ENCODE measurements at places on chromosomes 6 and 20. TPM values are rescaled to one million over a fixed set of nuclear protein-coding genes. Genes with fewer than 3 reads are reported as not detected.

DNA sequence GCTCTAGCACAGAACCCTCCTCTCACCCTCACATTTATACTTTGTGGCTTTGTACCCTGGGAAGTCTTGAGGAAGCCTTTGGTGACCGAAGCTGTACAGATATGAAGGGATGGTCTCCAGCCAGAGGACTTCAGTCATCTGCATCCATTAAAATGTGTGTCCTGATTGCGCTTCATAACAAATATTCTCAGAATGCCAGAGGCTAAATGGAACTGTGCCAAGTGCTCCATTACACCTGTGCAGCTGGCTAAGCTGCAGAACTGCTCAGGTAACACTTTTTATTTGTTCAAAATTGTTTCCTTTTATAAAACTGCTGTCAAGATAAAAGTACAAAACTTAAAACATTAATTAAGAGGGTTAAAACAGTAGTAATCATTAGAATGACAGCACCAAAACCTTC lies 22.3 kb downstream of the TPBG start:
- no peak for DNase-seq

- no peak for DNase-seq
These were observed 809.7 kb downstream of the MAFB start for GRCh38 chr20:39879296-39879695.

SCP2D1 gene
- total RNA-seq = not detected

MOG gene
- total RNA-seq = not detected

Data from NCI-H460 (cell line).